ENCODE measurements at places on chromosomes 16 and 17.

GRCh38 chr16:67531247-67531646, 2.6 kb downstream of the RIPOR1 start:
- DNase-seq = no peak

GRCh38 chr17:75950421-75950820, 9.6 kb upstream of the FBF1 start:
- DNase-seq = no peak

GRCh38 chr17:10420811-10421210, 939 bp downstream of the MYH8 start:
- DNase-seq = no peak

- peak; percentile 96 for DNase-seq
These were observed 283.1 kb downstream of the SEC14L1 start for GRCh38 chr17:77423589-77424451.

- no peak for DNase-seq
These were observed 45.0 kb downstream of the MAPT start for GRCh38 chr17:45939395-45939794.

DNA sequence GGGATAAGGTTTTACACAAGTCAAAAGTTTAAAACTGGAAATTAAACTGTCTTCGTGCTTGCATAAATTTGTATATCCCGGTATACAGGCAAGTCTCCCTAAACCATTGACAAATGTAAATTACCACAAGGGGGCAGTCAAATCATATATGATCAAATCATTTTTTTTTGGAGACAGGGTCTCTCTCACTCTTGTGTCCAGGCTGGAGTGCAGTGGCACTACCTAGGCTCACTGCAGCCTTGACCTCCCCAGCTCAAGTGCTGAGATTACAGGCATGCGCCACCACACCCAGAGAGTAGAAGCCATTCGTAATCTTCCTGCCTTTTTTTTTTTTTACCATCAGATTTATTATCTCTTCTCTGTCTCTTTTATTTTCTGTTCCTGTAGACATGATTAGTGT, 18.5 kb downstream of the TOP2A start:
- peak; percentile 81 for DNase-seq

DNA sequence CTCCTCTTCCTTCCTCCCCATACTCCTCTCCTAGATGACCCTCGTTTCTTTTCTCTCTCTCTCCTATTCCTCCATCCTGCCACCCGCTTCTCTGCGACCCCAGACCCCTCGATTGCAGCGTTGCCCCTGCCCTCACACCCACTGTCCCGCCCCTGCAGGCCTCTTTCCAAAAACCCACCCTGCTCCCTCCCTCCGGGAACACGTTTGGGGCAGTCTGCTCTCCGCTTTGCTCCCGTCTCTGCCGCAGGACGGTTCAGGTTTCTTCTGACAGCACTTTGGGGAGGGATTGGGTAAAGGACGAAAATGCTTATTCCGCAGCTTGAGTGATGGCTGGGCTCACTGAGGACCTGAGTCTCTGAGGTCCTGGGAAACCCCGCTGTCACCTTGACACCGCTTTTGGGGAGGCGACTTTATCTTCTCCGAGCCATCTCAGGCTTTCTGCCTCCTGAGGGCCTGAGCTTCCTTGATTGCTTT, 690 bp downstream of the NDE1 start:
- DNase-seq = peak; percentile 29

DNA sequence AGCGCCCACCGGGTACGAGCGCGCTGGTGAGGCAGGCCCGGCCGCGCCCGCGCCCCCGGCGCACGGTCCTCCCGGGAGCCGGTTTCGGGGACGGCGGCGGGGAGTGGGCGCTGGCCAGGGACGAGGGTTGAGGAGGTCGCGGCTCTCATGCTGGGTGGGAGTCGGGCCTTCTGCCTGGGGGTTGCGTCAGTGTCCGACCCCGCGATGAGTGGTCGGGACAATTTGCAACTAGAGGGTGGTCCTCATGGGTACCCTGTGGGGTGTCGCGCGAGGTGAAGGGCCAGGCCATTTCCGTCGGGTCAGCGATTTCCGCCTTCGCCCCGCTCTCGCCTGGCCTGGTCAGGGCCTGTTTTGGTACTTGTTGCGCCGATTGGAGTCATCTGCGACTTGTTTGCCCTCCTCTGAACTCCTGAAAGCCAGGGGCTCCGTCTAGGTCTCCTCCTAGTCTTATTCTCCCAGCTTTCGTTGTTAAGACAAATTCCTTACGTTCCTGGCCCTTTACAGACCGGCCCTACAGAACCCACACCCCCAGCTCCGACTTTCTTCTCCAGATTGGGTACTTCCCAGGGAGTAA, 14.9 kb downstream of the NAA60 start:
- DNase-seq = peak; percentile 61
